Keratinocyte (primary cell): ENCODE measurements at places on chromosomes 11 and 22. TPM values are rescaled to one million over a fixed set of nuclear protein-coding genes. Genes with fewer than 3 reads are reported as not detected.

- no peak overlapping the region for H3K4me3 ChIP-seq
- peaks cover 22% of the 10 kb centered on the region for H3K36me3 ChIP-seq
- no peak for DNase-seq
Measured at GRCh38 chr11:46357483-46357936, 10.2 kb downstream of the DGKZ start.

DNA sequence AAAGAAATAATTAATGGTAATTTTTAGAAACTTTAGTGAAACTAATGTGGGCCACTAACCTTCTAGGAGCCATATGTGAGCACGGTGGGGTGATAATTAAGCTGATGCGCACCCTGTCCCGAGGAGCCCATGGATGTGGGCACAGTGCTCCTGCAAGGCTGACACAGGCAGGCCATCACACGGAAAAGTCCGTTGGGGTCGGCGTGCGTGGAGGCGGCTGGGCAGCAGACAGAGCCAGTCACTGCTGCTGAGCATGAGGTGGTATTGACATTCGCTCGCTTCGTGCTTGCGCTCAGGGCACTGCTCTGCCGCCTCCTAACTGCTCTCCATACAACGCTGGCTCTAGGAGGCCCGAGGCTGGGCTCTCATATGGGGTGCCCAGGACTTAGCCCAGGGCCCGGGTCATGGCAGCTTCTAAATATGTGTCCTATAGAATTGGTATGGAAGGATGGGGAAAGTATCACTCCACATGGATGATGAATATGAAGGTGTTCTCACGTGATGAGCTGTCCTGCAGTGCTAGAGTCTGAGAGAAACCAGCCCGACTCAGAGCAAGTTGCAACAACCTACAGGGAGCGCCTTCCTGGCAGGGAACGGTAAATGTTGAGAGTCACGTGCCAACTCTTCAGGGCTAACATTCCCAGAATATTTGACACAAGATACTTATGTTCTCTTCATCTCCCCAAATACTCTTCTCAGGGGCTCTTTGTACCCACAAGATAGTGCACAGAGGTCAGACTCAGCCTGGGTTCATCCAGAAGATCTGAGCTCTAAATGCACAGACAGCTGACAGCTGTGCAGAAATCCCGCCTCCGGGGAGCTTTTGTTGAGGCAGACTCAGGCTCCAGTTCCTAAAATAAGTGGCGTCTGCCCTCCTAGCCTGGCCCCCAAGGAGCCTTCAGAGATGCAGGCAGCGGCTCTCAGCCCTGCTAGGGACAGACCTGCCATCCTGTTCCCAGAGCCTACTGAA, 50.6 kb upstream of the ARFGAP3 start:
- peaks cover 15% of the 10 kb centered on the region for H3K36me3 ChIP-seq
- peaks cover 18% of the 10 kb centered on the region for H3K4me1 ChIP-seq
- H3K27me3 ChIP-seq = no peaks in the 10 kb centered on the region
- no peak overlapping the region for H3K4me3 ChIP-seq

DNA sequence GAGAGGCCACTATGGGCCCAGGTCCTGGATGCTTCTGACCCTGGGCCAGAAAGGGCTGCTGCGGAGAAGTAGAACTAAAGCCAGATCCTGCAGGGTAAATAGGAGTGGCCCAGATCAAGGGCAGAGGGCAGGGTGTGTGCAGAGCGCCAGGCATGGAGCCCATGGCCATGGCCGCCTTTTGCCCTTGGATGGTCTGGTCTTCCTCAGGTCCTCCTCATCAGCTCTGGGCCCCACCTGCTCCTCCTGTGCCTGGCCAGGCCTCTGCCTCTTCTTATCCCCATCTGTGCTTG, 277.6 kb downstream of the BRD1 start:
- H3K36me3 ChIP-seq = no peaks in the 10 kb centered on the region
- no peak overlapping the region for H3K4me3 ChIP-seq
- DNase-seq = no peak
- H3K27ac ChIP-seq = no peak overlapping the region
- no peaks in the 10 kb centered on the region for H3K27me3 ChIP-seq

- no peak for DNase-seq
- no peak overlapping the region for H3K4me3 ChIP-seq
- no peaks in the 10 kb centered on the region for H3K36me3 ChIP-seq
- H3K27me3 ChIP-seq = no peaks in the 10 kb centered on the region
- H3K27ac ChIP-seq = no peak overlapping the region
Measured at GRCh38 chr11:55942785-55943392, 6.7 kb upstream of the OR5I1 start.

GRCh38 chr11:9003573-9004182, at the start of gene NRIP3:
NRIP3 (minus strand) TSS chr11:9004001; CDS start chr11:9003935, 66 bp downstream.
- H3K27me3 ChIP-seq = peaks cover 49% of the 10 kb centered on the region
- peaks cover 19% of the 10 kb centered on the region for H3K4me1 ChIP-seq
- no peak for DNase-seq
- peak within 1 kb of the TSS; percentile 31 for H3K4me3 ChIP-seq
- no peaks in the 10 kb centered on the region for H3K36me3 ChIP-seq

- H3K36me3 ChIP-seq = no peaks in the 10 kb centered on the region
- H3K4me1 ChIP-seq = no peaks in the 10 kb centered on the region
- H3K27me3 ChIP-seq = no peaks in the 10 kb centered on the region
- DNase-seq = no peak
Measured at GRCh38 chr11:79708319-79708932, 267.6 kb upstream of the TENM4 start.

The OR51E2 gene
- 0.03 TPM in 2 of 3 replicates, not detected in the other for polyA plus RNA-seq

The BACE1 gene
- polyA plus RNA-seq = 7.4 to 15.1 TPM (median 8.5 TPM) in 3 replicates

DNA sequence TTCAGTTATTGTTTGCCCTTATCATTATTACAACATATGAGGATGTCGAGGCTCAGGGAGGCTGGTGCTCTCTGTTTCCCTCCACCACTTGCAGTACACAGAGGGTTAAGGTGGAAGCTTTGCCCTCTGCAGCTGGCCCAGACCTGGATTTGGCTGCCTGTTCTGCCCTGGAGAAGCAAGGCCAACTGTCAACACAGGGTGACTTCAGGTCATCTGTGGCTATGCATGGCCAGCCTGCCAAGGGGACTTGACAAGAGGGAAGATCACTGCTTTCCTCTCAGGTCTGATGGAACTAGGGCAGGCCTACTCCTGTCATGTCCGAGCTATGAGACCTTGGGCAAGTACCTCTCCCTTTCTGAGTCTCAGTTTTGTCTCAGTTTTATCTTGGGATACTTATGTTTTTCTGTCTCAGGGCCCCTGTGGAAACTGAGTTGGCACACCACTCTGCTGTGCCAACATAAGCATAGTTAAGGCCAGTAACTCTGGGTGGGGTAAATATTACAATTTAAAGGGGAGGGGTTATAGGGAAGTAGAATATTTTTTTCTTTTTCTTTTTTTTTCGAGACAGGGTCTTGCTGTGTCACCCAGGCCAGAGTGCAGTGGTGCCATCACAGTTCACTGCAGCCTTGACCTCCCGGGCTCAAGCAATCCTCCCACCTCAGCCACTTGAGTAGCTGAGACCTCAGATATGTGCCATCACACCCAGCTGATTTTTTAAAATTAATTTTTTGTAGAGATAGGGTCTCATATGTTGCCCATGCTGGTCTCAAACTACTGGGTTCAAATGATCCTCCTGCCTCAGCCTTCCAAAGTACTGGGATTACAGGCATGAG, 2.4 kb upstream of the THRSP start:
- no peak overlapping the region for H3K27ac ChIP-seq
- no peaks in the 10 kb centered on the region for H3K36me3 ChIP-seq
- H3K4me3 ChIP-seq = no peak overlapping the region

The SYT8 gene
- polyA plus RNA-seq = 19.3 to 26.4 TPM (median 22.3 TPM) in 3 replicates

The KCNK4 gene
- polyA plus RNA-seq = not detected in 3 replicates

GRCh38 chr11:72613977-72614376, 60.2 kb downstream of the PDE2A start:
- no peaks in the 10 kb centered on the region for H3K36me3 ChIP-seq
- DNase-seq = no peak
- peaks cover 37% of the 10 kb centered on the region for H3K27me3 ChIP-seq

DNA sequence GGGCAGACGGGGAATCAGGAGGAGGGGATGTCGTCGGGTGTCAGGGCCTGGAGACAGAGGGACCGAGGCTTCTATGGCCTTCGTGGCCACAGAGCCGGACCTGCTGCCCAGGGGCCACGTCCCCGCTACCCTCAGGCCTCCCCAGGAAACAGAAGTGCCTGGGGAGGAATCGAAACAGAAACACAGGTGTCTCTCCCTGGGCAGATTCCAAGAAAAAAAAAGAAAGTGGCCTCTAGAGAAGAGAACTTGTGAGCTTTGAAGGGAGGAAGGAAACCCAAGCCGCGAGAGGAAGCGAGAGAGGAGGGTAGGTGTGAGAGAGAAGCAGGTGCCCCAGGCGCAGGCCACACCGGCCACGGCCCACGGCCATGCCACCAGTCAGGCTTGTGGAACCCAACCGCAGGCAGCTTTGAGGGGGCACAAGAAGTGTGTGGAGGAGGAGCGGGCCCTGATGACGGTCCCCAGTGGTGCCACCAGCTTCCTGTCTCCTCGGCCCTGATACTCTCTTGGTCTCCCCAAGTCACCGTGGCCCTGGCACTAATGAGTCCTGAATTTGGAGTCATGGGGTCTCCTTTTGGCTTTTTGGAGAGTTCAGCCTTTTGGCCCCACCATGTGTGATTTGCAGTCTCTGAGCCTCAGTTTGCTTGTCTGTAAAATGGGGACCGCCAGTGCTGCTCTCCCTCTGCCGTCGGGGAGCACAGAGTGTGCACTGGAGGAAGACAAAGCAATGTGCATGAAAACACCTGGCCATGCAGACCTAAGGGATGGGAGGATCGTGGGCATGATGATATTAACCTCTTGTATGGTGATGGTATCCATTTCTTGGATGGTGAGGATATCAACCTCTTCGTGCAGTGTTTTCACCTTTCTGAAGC, 25.2 kb downstream of the LIF start:
- no peak overlapping the region for H3K4me3 ChIP-seq
- no peak for DNase-seq
- peaks cover 26% of the 10 kb centered on the region for H3K4me1 ChIP-seq
- peaks cover 6% of the 10 kb centered on the region for H3K27me3 ChIP-seq
- no peak overlapping the region for H3K27ac ChIP-seq
- H3K36me3 ChIP-seq = no peaks in the 10 kb centered on the region

DNA sequence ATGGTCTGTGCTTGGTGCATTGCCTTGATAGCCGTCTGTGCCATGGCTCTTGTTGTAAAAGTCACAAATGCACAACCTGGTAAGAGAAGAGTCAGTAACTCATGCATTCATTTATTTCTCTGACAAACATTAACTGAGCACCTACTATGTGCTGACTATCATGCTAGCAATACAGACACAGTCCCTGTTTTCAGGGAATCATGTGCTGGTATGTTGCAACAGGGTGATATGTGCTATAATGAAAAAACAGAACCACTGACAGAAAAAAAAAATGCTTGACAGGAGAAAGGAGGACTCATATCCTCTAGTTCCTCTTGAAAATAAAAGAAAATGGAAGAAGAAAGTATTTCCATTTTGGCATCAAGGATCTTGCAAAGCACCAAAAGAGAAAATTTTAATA, 34.5 kb upstream of the RAPSN start:
- peaks cover 32% of the 10 kb centered on the region for H3K36me3 ChIP-seq
- H3K4me3 ChIP-seq = no peak overlapping the region
- H3K27ac ChIP-seq = no peak overlapping the region
- no peaks in the 10 kb centered on the region for H3K27me3 ChIP-seq

DNA sequence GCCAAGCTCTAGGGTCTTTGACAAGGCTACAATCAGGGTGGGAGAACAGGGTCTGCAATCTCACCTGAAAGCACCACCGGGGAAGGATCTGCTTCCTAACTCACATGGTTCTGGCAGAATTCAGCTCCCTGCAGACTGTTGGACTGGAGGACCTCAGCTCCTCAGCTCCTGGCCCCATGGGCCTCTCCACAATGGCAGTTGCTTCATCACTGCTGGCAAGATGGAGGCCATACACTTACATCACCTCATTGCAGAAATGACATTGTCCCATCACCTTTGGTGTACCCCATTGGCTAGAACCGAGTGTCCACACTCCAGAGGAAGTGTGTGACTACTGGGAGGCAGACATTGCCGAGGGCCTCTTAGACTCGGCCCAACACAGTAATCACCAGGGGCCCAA, 20.9 kb upstream of the MPPED1 start:
- H3K27ac ChIP-seq = no peak overlapping the region
- no peaks in the 10 kb centered on the region for H3K36me3 ChIP-seq
- DNase-seq = no peak
- peaks cover 23% of the 10 kb centered on the region for H3K27me3 ChIP-seq
- no peaks in the 10 kb centered on the region for H3K4me1 ChIP-seq

The ZFPL1 gene
- polyA plus RNA-seq = 15.0 to 28.3 TPM (median 18.6 TPM) in 3 replicates

The SCN4B gene
- polyA plus RNA-seq = 6.3 to 10.8 TPM (median 7.7 TPM) in 3 replicates

DNA sequence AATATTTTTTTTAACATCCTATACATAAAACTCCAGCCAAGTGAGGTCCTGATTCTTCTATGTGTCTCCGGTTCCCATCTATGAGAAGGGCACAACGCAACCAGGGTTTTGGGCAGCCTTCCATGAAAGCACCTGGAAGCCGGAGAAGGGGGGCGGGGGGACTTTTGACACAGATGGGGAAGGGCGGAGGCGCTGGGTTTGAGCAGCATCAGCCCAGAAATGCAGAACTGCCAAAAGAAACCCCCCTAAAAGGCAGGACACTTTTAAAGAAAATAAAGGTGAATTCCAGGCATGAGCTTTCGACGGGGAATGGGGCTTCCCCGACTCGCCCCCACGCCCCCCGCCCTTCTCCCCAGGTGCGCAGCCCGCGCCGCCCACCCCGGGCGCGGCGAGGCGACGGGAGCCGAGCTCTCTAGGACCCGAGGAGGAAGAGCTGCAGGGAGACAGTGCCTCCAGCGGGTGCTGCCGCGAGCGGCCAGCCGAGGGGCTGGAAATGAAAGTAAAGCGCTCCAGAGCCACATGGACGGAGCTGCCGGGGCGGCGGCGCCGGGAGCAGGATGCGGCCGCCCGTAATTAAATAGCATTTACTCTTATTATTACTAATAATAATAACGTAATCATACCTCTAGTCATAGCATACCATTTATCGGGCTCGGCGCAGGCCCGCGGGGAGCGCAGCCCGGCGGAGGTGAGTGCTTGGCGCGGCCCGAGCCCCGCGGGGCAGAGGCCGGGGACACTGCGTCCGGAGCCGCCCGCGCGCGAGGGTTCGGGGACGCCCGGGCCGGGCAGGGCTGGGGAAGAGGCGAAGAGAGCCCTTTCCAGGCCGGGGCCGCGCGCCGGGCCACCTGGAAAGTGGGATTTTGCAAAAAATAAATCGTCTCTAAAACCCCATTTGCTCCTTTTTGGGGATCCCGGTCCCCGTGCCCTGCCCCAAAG, at the start of gene ZC3H7B:
Gene ZC3H7B (plus strand): TSS at position 441 of the 936 bp plus-strand sequence. CDS start 19,136 bp downstream, outside the sequence.
- H3K27me3 ChIP-seq = no peaks in the 10 kb centered on the region
- H3K27ac ChIP-seq = peak within 1 kb of the TSS; percentile 75
- H3K4me3 ChIP-seq = peak within 1 kb of the TSS; percentile 94
- no peak for DNase-seq
- peaks cover 7% of the 10 kb centered on the region for H3K36me3 ChIP-seq

- H3K27ac ChIP-seq = no peak overlapping the region
- peak overlapping the region; percentile 79 for H3K4me3 ChIP-seq
- H3K27me3 ChIP-seq = peaks cover 28% of the 10 kb centered on the region
Measured at GRCh38 chr11:3163241-3163981, 1.7 kb downstream of the OSBPL5 start.

DNA sequence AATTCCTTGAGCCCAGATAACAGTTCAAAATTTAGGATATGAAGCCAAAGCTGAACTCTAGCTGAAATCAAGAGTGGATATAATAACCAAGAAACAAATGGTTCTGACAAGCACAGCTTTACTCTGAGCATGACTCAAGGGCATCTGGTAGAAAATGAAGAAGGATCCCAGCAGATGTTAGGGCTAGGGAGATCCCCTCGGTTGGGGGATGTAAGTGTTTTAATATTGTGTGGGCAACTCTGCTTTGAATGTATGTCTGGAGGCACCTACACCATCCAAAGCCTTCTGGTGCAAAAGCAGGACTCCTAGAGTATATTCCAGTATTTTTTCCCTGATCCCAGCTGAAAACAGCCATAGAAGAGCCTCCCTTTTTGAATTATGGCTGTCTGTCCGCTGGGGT, 61.7 kb downstream of the FLI1 start:
- no peaks in the 10 kb centered on the region for H3K4me1 ChIP-seq
- H3K27ac ChIP-seq = no peak overlapping the region
- DNase-seq = no peak
- no peak overlapping the region for H3K4me3 ChIP-seq
